Foreskin keratinocyte (primary cell): ENCODE measurements at places on chromosomes 16 and 17. TPM values are rescaled to one million over a fixed set of nuclear protein-coding genes. Genes with fewer than 3 reads are reported as not detected.

CCL23 gene
- polyA plus RNA-seq = not detected in 2 replicates

EPOP gene
- 4.6 and 6.5 TPM in 2 replicates for polyA plus RNA-seq

AANAT gene
- polyA plus RNA-seq = not detected in 2 replicates

TP53TG3 gene
- not detected in 2 replicates for polyA plus RNA-seq

CDT1 gene
- 27.5 and 27.9 TPM in 2 replicates for polyA plus RNA-seq

ST6GALNAC2 gene
- 21.4 and 31.8 TPM in 2 replicates for polyA plus RNA-seq
